SJCRH30 (cell line): ENCODE measurements at places on chromosomes 11 and 22.

DNA sequence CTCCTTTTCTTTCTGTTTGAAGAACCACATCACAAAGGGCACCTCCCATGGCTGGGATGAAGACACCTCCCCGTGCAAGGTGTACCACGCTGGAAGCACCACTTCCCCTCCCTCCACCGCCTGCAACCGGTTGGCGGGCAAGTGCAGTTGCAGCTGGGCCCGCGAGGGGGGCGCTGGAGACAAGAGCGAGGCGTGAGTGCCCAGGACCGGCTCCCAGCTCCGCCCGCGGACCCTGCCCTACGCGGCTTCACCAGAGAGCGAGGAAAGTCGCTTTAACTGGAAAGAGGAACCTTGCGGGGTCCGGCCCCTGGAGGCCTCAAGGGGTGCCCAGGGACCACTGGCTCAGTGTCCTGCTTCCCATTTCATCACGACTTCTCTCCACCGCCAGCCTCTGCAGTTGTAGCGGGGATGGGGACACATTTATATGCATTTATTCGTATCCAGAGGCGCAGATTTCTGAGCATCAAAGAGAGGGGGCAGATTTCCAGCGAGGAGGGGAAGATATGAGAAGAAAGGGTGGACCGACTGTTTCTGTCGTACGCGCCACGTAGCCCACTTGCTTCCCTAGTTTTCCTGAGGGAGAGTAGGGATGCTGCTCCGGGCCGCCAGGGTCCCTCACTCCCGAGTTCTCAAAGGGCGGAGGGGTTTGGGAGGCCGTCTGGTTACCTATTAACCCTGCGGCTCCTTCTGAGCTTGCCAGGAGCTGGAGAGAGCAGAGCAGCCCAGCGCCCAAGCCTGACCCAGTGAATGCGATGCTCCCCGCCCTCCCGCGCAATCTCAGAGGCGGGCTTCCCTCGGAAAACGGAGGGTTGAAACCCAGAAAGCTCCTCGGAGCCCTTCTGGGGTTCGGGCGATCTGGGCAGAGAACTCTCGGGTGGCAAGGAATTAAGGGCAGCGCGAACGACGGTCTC, 3.5 kb downstream of the ESAM start:
- DNase-seq, result no peak

DNA sequence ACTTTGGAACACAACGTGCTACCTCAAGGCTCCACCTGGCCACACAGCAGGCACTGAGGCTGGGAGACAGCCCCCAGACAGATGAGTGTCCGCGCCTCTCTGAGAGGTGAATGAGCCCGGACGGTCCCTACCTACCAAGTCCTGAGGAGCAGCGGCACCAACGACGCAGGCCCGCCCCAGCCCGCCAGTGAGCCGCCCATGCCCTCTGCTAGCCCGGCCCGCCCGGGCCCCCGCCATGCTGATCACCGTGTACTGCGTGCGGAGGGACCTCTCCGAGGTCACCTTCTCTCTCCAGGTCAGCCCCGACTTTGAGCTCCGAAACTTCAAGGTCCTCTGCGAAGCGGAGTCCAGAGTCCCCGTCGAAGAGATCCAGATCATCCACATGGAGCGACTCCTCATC, at the start of gene DDI1:
Gene DDI1 (plus strand): TSS at position 53 of the 400 bp plus-strand sequence. CDS start 183 bp downstream, at position 236.
- no peak for DNase-seq

DNA sequence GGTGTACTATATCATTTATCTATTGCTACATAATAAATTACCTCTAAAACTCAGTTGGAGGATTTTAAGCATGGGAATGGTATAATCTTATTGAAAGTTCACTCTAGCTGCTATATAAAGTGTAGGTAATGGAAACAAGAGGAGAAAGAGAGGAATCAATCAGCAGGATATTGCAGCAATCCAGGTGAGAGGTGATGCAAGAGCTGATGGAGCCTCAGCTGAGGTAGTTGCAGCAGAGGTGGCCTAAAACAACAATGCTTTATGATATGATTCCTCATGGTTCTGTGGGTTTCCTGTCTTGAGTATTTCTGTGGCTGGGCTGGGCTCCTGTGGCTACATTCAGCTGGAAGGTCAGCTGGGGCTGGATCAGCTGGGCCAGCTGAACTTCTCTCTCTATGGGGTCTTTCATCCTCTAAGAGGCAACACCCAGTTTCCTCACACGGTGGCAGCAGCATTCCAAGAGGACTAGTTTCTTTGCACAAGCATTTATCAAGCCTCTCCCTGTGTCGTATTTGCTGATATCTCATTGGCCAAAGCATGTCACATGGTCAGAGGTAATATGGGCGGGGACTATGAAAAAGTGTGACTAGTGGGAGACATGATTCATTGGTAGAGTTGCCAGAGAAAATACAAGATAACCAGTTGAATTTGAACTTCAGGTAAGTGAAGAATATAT, 135.4 kb upstream of the LARGE1 start:
- peak; percentile 52 for DNase-seq

- no peak for DNase-seq
Measured at GRCh38 chr22:42928969-42929837, 72.1 kb upstream of the ARFGAP3 start.

DNA sequence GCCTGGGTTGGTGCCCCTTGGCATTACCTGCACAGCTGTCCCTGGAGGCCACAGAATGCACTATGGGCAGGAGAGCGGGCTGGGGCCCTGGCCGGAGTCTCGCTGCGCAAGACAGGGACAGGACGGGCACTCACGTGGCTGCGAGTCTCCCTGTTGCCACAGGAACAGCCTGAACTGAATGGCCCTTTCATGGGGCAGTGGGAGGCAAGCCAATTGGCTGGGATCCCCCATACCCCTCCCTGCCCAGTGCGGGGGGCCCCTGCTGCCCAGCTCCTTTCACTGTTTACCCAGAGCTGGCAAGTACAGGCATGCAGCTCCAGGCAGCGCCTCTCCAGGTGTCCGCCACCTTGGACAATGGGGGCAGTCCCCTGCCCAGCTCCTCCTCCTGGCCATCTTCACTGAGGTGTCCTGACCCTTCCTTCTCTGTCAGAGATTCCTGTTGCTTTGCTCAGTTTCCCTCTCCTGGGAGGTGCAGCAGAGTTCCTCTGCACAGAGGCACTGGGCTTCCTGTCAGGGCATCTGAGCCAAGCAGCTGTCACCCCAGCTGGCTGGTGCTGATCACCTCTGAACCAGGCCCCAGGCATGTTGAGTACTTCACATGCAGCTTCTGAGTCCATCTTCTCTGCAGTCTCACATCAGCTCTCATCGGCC, 5.2 kb downstream of the USP2 start:
- peak; percentile 86 for DNase-seq

GRCh38 chr11:87307101-87307500, 269.4 kb downstream of the TMEM135 start:
- no peak for DNase-seq

DNA sequence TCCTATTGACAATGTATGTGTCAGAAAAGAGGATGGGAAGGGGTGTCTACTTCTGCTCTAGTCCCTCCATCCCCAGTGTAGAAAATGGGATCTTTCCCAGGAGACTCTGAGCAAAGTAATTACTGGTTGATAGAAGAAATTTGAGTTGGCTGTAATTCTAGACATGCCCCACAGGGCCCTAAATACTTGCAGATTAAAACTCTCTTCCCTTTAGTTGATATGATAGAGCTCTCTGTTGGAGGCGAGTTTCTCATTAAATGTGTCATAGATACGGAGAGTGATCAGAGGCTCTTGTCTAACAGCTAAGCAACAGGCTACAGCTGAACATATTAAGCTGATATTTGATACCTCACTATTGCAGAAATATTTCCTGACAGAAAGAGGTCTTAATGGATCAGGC, 32.9 kb downstream of the OR52E1 start:
- DNase-seq, result no peak

DNA sequence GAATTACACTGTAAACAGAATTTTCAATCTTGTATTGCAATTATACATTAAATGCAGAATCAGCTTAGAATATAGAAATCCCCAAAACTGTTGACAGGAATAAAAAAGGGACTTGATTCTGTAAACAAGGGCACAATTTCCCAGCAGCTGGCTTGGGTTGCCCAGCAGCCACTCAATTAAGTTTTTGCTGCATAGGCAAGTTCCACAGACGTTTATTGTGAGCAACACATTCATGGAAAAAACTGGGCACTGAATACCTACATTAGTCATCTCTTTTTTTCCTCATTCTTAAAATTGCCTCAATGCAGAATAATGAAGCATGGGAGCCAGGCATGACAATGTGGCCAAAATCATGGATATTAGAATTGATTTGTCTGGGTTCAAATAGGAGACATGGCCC, 421.8 kb upstream of the ANO5 start:
- no peak for DNase-seq

- no peak for DNase-seq
Measured at GRCh38 chr22:32313532-32313931, 44.1 kb upstream of the RFPL3 start.

DNA sequence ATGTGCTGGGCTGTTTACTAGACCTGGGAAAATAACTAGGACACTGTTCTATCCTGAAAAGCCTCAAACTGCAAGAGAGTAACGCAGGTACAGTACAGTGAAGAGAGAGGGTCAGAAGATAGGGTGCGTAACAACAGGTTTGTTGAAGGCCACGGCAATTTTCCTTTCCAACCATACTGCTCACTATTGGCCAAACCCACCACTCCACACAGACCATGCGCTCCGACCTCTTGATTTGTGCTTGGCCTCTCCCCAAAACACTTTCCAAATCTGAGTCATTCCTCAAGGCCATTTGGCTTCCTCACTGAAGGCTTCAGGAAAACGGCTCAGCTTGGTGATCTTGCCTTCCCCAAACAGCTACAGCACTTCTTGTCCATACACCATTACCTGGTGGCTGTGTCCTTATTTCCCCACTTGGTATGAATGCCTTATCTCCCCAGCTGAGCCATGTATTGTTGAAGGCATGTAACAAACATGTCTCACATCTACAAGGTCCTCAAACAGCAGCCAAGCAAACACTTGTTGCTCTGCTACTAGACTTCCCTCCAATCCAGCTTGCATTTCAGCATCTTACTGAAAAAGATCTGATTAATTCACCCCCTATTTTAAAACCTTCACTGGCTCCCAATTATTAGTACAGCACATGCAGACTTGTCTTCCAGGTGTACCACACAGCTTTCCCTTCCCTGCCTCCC, 40.9 kb downstream of the TCF20 start:
- no peak for DNase-seq

GRCh38 chr22:23094260-23094659, 23.9 kb downstream of the GNAZ start:
- DNase-seq, result no peak

GRCh38 chr11:1055109-1055703, 18.7 kb upstream of the MUC6 start:
- DNase-seq, result no peak

DNA sequence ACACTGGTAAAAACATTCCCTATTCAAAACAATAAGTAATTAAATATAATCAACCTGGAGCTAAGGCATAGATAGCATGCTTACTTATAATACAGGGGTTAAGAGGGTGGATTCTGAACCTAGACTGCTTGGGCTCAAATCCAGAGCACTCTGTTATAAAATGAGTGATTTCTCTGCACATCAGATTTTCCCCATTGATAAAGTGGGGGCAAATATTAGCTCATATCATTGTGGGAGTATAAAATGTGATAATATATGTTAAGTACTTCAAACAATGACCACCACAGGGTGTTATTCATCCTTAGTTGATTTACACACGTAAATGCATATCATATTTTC, 139.4 kb downstream of the LUZP2 start:
- no peak for DNase-seq

DNA sequence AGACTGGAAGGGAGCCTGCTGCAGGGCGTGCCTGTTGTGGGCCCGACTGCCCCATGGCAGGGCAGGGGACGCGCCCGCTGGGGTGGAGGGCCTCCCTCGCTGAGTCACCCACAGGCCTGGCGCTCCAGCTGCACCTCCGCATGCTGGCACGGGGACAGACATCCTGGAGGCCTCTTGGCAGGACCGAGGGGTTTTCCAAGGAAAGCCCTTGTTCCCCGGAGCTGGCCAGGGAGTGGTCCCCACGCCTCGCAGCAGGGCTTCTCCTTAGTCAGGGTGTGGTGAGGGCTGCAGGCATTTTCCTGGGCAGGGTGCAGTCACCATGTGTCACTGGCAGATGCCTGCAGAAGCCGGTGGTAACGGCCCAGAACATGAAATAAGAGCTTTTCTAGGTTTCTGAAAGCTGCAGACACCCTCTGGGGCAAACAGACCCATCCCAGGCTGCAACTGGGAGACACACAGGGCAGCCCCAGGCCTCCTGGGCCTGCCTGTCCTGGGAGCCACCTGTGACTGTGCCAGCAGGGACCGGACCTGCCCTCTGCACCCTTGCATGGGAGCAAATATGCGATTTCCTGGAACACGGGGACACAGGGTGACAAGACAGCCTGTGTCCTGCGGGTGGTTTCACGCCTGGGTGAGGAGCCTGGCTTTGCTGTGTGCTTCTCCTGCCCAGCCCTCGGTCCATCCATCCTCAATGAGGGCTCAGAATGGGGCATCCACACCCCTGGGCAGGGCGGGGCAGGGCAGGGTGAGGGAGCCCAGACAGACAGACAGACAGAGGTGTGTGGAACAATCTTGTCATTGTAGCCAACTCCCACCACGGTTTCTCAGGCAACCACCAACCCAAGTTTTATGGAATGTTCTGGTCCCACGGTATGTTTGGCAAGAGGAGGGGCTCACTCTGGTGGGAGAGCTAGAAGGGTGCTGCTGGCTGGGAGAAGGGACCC, 43.2 kb upstream of the FADD start:
- no peak for DNase-seq

DNA sequence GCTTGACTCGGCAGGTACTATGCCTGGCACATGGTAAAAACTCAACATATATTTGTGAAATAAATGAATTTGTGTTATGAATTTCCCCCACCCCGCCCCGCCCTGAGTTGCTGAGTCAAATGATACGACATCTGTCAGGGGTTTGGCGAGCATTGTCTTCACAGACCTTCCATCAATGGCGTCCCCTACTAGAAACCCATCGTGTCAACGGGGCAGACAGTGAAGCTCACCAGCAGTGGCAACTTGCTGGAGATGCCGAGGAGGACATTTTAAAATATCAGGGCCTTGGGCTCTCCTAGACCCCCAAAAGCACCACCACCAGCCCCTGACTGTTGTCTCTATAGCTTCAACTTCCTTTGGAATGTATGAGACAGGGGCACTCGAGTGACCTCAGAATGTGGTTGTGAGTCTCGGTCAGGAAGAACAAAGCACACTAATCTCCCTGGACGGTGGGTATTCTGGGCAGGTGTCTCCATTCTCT, 761 bp upstream of the NXF1 start:
- no peak for DNase-seq

GRCh38 chr11:96188243-96189006, 154.6 kb downstream of the MAML2 start:
- DNase-seq, result no peak

- peak; percentile 8 for DNase-seq
Measured at GRCh38 chr11:128694618-128695481, 978 bp downstream of the FLI1 start.

DNA sequence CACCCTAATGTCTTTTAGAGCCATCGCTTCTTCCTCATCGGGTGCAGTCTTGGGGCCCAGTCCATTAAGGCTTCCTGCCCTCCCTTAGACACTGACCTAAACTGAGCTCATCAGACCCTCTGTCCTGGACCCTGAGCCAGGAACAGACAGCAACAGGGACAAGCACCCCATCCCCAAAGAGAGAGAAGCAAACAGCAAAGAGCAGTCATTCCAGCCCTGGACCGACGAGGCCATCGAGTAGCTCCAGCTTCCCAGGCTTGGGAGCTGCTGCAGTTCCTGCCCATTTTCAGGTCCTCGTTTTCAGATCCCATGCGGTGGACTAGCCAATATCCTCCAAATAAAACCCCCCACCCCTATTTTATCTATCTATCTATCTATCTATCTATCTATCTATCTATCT, 25.8 kb upstream of the CACNG2 start:
- DNase-seq, result no peak

- DNase-seq, result peak; percentile 26
Measured at GRCh38 chr11:44597358-44598012, 32.0 kb downstream of the CD82 start.

GRCh38 chr11:82356316-82356715, 377.3 kb downstream of the FAM181B start:
- DNase-seq, result no peak
